ENCODE measurements at places on chromosomes 7 and 10.

DNA sequence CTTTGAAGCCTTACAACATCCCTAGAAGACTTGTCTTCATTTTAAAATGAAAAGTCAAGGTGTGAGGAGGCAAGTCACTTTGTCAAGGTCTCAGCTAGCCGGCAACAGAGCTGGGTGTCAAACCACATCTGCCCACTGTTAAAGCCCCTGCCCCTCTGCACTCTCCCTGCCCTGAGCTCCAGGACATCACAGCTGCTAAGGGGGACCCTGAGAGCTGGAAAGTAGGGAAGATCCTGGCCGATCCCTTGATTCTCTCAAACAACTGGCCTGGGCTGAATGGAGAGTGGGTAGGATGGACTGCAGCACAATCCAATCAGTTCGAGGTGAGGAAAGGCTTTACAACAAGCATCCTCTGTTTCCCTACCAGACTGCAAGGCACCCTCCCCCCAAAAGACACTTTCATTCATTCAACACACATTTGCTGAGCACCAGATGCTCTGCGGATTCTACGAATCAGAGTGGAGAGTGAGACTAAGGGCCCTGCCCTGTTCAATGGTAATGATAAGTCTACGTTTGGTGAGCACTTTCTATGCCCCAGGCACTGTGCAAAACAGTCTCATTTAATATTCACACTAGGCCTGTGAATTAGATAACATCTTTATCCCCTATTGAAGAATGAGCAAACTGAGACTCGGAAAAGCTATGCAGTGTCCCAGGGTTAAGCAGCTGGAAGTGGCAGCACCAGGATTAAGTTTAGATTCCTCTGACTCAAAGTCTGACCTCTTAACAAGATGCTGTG lies 148.1 kb downstream of the HERPUD2 start:
- DNase-seq = no peak

DNA sequence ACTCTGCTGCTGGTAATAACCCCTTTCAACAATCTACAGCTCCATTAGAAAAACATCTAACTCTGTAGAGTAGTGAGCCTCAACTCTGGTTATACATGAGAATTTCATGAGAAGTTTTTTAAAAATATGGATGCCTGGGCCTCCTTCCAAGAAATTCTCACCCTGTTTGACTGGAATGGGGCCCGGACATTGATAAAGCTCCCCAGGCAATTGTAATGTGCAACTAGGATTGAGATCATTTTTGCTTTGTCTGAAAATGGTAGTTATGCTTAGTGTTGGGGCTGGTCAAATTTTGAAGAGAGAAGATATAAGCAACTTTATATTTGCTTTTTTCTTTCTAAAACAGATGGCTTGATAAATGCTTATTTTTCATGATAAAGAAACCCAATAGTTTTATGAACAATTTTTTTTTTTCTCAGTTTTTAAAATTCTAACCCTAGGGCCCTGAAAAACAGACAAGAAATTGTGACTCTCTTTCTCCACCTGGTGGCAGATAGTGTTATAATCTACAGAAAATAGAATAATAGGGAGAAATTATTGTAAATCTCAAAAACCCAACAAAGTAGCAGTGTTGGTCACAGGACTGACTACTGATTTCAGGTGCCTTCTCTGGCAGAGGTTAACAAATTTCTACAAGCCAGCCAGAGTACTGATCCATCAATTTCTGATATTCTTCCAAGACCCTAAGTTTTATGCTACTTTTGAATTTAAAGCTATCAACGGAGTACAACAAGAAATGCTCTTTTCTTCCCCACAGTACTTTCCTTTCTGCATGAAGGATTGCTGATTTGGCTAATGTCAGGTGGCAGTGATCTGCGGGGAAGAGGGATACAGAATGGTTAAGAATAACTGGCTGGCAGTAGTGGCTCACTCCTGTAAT lies 174.8 kb downstream of the DKK1 start:
- DNase-seq = peak; percentile 77

GRCh38 chr10:37711617-37712488 lies 145.6 kb downstream of the ZNF248 start:
- no peak for DNase-seq

- no peak for DNase-seq
Observed at GRCh38 chr7:138626846-138627245, 74.3 kb downstream of the SVOPL start.

DNA sequence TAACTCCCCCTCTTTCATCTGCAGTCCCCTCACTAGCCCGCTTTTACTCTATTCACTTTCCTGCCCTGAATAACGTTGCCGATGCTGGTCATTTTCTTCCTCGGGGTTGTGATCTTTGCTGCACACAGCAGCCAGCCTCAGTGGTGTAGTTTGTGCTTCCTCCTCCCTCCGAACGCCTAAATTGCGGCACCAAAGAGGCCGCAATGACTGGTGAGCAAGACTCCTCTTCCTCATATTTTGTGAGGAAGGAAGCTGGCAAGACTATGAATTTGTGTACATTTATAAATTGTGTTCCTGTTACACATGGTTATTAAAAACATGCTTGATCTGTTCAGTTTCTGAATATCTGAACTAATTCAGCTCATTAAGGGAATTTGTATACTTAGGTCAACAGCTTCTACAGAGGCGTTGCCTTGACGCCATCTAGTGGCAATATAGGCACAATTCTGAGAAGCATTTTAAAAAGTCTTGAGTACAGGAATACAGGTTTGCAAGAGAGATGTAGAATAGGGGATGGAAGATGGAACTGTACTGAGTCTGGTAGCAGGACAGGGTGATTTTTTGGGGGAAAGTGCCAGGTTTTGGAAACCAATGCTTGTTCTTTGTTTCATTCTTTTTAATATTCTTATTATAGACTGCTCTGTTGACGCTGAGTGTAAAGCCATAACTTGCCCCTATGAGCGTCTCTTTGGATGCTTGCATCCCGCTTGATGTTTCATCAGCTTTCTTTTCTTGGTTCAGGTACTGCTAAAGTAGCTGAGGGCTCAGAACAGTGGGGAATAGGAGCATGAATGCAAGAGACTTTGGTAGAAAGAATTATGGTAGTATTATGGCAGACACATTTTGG lies 4.1 kb upstream of the TAS2R5 start:
- no peak for DNase-seq

DNA sequence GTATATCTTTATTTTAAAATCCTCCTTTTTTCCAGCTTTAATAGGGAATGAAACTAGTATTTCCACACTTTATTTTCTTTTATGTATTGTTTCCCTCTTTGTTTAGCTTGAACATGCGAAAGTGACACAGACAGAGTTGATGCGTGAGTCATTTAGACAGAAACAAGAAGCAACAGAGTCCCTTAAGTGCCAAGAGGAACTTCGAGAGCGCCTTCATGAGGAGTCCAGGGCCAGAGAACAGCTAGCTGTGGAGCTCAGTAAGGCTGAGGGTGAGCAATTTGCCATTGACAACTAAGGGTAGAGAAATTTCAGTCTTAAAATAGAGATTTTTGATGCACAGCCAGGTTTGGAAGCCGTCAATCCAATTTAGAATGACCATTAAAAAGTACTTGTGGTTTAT lies 73.1 kb downstream of the CYP51A1 start:
- DNase-seq = no peak

GRCh38 chr10:35346248-35346647 lies 9.9 kb downstream of the CCNY start:
- DNase-seq = no peak

- DNase-seq = no peak
Observed at GRCh38 chr7:140610204-140611165, 30.1 kb downstream of the DENND2A start.

GRCh38 chr10:18323916-18324315 lies 183.7 kb downstream of the CACNB2 start:
- no peak for DNase-seq

- DNase-seq = peak; percentile 75
Observed at GRCh38 chr7:85061456-85061855, 125.4 kb downstream of the SEMA3D start.

DNA sequence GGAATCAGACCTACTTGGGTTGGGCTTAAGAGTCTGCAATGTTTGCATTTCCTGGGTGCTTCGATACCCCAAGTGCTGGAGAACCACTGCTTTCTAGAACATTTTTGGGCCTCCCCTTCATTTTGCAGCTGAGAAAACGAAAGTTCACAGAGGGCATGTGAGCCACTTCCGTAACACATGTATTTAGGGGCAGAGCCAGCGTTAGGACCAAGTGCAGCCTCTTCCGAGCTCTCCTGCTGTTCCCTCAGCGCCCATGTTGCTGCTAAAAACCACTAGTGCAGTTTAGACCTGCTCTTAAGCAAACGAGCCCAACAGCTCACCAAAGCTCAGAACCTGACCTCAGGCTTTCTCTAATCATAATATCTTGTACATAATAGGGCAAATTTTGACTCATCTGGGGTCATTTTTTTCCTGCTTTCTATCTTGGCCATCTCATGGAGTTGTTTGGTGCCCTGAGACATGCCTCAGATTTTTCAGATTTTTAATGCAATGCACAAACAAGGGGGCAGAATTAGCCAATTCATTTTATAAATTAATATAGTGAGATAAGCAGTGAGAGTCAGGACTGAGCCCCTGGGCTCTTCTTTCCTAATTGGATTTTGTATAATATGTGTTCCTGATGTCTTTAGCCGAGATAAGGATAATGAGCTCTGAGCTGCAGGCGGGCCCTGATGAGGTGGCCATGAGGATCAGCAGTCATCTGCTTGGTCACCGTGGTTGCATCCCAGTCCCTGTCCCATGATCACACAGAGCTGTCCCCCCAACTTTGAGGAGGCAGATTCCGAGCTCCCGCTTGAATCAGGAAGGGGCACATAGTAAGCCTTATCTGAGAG lies 12.9 kb downstream of the BAG3 start:
- DNase-seq = no peak

- DNase-seq = no peak
Observed at GRCh38 chr7:78095549-78095948, 297.0 kb downstream of the PHTF2 start.

DNA sequence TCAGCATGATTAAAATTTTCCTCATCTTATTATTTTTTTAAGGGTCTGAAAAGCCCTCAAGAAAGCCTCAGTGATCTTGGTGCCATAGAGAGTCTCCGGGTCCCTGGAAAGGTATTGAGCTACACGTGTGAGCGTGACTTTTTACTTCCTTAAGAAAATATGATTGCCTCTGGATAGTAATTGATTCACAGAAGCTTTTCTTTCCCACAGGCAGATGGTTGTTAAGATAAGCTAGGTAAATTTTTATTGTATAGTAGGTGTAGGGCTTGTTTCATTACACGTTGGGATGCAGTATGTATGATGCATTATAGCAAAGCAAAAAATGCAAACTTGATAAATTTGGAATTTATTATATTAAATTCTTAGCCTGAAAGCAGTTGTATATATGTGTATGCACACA lies 7.7 kb downstream of the VPS50 start:
- no peak for DNase-seq

GRCh38 chr7:155356323-155357105 lies 58.8 kb downstream of the INSIG1 start:
- DNase-seq = peak; percentile 46

- DNase-seq = peak; percentile 27
Observed at GRCh38 chr10:84194424-84195043, at the start of gene CDHR1. Gene CDHR1 (plus strand): TSS chr10:84194537. CDS start chr10:84194761, 224 bp downstream.

GRCh38 chr7:322111-322671 lies 32.2 kb downstream of the FOXL3 start:
- DNase-seq = peak; percentile 28

DNA sequence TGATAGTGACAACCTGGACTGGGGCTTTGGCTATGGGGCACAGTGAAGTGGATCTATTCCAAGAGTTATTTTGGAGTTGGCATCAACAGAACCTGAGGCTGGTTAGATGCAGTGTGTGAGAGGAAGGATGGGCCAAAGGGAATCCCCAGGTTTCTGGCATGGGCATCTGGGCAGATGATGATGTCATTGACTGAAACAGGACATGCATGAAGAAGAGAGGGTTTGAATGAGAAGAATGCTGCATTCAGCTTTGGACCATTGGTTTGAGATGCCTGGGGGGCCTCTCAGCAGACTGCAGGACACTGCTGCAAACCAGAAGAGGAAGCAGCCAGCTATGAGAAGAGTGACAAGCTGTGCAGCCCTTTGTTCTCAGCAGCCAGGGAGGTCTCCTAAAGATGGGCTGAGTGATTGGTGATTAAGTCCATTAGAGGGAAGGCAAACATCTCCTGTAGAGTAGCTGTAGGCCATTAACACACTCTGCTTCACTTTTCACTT lies 23.1 kb upstream of the PIK3CG start:
- no peak for DNase-seq

DNA sequence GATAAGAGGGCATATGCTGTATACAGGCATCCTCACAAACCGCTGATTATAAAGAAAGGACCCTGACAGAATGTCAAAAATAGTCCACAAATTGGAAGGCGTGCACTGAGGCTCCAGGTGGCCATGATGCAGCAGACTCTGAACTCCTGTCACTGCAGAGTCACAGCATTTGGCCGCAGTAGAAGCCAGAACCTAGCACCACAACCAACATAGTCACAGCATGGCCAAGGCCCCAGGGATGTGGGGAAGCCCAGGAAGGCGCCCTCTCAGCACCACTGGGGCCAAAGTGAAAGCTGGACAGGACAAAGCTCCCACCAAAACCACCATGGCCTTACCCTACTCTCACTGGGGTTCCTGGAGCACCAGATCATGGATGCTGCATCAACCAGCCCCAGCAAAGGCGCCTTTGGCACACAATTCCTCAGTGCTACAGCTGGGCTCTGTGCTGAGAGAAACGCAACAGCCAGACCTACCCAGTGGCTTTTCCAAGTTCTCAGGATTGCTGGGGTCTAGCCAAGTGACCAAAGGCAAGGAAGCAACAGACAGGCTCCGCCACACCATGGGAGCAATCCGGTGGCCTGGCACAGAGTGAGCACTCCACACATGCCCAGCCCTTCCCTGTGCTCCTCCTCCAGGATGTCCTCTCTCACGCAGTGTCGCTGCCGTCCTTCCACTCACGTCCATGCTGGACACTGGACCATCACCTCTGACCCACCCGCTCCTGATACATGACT lies 60.2 kb downstream of the STK17A start:
- DNase-seq = no peak

- no peak for DNase-seq
Observed at GRCh38 chr10:35416619-35417312, 80.5 kb downstream of the CCNY start.

GRCh38 chr10:53808677-53809372 lies 992.2 kb downstream of the PCDH15 start:
- DNase-seq = no peak
